H4 (cell line): ENCODE measurements at places on chromosomes 12 and 14.

DNA sequence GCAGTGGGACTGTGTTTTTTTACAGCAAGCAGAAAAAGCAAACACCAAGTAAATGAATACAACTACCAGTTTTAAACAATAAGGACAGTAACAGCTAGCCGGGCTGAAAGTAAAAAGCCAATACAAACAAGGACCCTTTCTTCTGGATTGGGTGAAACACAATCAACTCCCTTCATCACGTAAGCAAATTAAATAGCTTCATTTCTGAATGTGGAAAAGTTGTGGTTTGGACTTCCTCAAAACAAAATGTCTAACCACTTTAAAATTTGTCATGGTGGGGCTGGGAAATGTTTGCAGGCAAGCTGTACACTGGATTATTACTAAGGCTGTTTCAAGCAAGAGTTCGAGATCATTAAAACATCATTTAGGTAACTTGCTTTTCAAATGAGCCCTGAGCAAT, 47.4 kb downstream of the TCHP start:
- peak; percentile 22 for DNase-seq

DNA sequence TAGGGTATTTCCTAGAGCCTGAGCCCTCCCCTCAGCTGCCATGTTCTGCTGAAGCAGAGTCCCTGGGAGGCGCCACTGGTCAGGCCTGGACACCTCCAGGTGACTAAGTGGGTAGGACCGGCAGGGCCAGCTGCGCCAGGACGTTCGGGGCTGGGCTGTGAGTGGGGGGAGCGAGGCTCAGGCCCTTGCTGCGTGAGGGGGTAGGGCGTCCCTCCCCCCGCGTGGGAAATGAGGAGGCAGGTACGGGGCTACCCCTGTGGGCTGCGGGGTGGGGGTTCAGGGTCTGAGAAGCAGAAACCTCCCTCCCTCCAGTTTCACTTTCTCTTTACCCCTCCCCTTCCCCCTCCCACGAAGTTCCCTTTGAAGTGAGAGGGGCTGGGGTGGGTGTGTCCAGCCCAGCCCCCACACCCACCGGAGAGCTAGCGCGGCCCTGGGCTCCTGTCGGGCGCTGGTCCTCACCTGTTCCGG, 22.1 kb upstream of the KIF26A start:
- no peak for DNase-seq

DNA sequence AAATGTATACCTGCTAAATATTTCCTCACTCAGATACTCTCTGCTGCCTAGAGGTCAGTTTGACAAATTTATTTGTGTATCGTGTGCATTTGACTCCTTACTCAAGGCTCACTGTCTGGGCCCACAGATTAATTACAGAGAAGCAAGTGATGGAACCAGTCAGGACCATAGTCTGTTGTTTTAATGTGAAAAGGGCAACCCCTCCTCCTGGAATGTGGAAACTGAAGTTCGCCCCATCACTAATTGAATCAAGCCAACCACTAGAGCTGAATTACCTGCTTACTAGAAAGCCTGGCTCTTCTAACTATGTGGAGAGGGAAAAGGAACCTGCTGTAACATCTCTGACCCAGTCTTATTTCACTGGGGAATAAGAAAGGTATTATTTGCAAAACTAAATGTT, 199.9 kb upstream of the KRR1 start:
- DNase-seq = no peak

GRCh38 chr14:60204104-60204842, 39.1 kb upstream of the DHRS7 start:
- no peak for DNase-seq

DNA sequence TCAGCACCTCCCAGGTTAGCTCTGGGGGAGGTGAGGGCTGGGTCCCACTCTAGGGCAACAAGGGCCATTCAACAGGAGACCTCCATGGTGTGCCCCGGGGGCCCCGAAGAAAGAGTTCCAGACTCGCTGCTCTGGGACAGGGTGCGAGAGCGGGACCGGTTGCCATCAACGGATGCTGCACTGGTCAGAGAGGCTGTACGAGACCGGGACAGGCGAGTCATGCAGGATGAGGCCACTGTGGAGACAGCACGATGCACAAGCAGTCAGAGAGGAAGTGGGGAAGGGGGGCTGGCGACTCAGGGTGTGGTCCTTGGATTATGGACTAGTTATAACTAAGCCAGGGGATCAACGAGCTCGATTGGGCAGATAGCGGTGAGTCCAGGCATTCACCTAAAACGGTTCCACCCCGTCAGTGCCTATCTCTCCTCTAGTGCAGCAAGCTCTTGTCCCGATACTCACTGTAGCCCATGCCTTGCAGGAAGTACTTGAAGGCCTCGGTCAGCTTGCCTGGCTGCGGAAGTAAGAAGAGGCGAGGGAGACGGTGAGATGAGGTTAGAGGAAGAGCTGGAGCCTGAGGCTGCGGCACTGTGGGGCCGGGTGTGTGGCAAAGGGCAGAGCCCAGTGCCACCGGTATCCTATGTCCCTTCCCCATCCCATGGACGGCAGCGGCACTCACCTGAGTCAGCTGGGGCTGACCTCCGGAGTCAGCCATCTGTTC, 7.2 kb downstream of the NDRG2 start:
- DNase-seq = no peak

- DNase-seq = no peak
These were observed 16.9 kb downstream of the TAOK3 start for GRCh38 chr12:118355843-118356242.

DNA sequence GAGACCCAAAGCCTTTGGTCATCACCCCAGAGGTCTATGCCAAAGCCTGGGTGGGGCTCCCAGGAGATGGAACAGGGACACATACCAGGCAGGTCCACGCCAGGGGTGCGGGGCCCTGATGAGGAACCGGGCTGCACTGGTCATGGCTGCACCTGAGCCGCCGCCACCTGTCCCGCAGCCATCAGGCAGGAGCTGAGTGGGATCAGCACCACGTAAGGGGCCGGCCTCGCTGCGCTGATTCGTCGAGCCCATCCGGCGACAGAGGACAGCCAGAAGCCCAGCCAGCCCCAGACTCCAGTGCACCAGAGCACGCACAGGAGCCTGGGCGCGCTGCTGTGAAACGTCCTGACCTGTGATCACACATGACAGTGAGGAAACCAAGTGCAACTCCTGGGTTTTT, 15.9 kb downstream of the DEGS2 start:
- DNase-seq = no peak

GRCh38 chr14:62908506-62908905, 136.8 kb downstream of the KCNH5 start:
- DNase-seq = peak; percentile 4

- DNase-seq = peak; percentile 67
These were observed 104.2 kb upstream of the ABCD2 start for GRCh38 chr12:39723831-39724230.

DNA sequence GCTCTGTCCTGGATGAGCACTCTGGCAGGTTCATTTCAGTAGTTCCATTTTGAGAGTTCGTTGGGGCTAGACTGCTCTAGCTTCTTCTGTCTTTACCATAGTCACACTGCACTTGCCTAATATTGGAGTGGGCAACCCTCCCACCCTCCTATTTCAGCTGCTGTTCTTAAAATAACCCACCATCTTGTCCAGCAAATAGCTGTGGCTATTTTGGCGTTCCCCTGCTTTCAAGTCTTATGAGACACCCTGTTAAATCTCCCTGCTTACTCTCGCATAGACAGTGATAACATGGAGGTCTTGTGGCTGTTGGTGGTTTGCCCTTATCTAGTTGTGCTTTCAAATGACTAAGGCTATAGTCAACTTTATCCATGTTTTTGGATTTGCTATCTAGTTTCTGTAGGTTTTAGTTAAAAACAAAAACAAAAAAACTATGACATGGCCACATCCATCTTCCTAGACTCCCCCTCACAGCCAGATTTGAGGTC, 65.5 kb downstream of the LRP6 start:
- no peak for DNase-seq

GRCh38 chr14:81533536-81534343, at the start of gene SEL1L:
Gene SEL1L, minus strand, starts transcription at chr14:81533853. Its CDS starts 109 bp downstream, at chr14:81533744.
- peak; percentile 99 for DNase-seq

GRCh38 chr12:2352203-2352602, 299.4 kb downstream of the CACNA1C start:
- no peak for DNase-seq

DNA sequence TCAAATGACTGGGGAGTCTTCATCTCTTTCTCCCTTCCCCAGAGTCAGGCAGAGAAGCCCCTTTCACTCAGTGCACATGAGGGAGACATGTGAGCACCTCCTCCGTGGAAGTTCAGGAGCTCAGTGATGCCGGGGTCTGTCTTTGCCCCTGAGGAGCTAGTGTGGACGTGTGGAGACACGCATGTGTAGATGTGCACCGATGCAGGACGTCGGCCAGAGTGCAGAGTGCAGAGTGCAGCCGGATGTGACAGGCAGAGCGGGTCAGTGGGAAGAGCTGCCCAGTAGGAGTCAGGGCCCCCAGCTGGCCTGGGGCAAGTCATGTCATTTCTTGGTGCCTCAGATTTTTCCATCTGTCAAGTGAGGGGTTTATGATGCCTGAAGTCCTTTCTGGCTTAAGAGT, 20.7 kb downstream of the TSPAN9 start:
- DNase-seq = no peak

DNA sequence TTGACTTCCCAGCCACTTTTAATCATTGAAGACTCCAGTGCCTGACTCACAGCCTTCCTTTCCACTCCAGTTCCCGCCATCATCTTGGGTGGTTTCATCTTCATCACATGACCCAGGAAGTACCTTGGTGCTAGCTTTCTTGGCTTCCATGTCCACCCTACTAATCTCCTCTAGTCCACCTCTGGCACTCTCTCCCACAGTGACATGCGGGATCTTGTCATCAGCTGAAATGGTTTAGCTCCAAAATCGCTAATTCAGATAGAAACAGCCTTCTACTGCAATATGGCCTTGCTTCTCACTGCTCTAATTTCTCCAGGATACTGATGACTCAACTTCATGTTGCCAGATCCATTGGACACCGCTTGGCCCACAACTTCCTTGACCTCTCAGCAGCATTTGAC, 24.5 kb downstream of the WDR20 start:
- no peak for DNase-seq

DNA sequence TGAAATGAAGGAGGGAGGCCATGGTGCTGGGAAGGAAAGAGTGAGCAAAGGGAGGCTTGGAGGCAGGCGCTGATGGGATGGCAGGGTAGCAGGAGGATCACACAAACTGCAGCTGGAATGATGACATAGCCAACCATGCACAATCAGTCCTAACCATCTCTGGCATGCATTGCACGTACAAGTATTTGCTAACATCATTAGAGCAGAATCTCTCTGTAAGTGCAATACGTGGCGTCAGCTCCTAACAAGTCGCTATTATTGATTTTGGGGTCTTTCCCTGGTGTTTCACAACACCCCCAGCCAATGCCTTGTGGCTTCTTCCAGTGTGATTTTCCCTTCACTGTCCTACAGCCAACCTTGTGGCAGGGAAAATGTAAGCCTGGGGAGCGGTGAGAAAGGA, 18.5 kb downstream of the BDKRB1 start:
- peak; percentile 27 for DNase-seq

DNA sequence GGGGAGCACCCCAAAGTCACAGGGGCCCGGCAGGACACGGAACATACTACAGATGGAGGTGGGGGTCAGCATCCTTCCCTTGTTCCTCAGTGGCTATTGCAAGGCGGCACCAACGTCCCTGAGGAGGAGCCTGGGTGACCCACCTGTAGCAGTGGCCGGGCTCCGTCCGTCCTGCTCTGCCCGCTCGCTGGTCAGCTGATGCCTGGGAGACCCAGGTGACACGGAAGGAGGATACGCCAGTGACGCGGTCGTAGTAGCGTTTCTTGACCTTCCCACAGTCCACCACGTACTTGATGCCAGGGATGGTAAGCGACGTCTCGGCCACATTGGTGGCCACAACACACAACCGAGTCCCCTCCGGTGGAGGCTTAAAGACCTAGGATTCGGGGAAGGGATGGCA, 24.7 kb downstream of the DHX37 start:
- DNase-seq = no peak

DNA sequence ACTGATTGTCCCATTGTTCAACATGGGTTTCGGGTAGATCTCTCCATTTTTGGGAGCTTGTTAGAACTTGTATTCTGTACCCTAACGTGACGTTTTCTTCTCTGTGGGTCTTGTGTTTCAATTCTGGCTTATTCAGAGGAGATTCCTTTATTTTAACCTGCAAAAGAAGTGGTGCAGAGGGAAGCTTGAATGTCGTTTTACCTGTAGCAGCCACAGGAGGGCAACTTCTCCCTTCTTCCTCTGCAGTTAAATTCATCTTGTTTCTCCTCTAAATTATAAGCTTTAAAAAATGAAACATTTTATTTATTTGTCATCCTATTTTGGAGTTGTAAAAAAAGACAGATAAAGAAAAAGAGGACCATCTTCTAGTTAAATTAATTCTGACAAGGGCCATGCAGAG, 13.7 kb upstream of the CLEC4D start:
- no peak for DNase-seq

DNA sequence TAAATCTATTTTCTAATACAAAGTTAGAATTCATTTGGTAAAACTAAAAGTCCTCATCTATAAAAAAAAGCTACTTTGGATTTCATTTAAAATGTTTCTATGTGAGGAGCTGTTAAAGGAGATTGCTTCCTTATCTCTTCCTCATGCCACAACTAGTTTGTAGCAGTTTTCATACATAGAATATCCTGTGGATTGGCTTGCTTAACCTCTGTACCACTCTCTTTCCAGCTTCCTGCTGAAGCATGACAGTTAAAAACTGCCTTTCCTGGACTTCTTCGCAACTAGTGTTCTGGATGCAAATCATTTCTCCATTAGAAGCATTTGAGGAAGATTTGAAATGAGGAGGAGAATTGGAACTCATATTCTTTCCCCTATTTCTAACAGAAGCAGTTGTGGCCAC, 49.6 kb downstream of the ST8SIA1 start:
- no peak for DNase-seq

GRCh38 chr12:89976866-89977265, 268.2 kb upstream of the ATP2B1 start:
- no peak for DNase-seq

DNA sequence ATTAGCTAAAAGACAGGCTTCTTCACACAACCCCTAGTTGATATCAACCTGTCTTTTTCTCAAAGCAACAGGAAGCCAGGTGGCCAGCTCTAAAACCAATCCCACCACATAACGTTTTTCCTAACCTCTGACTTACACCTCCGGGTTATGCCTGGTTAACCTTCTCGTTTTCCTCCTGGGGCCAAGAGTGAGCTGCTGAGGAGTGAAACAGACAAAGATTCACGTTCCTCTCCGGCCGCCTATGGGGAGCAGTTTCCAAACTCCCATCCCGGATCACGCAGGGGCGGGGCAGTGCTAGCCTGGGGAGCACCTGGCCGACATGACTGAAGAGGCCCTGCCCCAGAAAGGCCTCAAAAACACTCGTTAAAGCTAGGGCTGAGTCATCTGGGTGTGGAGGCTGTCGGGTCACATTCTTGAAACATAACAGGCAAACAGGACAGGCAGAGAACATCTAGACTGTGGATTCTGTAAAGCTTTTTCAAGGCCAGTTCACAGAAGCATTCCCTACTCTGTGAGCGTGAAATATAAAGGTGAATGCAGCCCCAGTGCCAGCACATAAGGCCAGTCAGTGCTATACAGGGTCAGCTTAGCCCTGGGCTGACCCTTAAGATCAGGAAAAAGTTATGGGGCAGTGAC, 25.9 kb upstream of the LGALS3 start:
- peak; percentile 96 for DNase-seq

DNA sequence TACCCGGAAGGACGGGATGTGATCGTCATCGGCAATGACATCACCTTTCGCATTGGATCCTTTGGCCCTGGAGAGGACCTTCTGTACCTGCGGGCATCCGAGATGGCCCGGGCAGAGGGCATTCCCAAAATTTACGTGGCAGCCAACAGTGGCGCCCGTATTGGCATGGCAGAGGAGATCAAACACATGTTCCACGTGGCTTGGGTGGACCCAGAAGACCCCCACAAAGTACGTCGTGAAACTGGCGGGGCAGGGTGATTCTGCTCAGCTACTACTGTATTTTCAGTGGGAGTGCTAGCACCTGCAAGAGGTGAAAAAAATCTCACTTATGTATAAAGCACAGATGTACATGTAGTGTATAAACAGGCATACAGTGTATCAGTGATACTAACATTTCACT, 62.9 kb downstream of the FOXN4 start:
- DNase-seq = no peak
